ENCODE measurements at places on chromosomes 1 and 21.
A peak's percentile ranks its signal among the peaks of the same experiment; 100 is the strongest.

DNA sequence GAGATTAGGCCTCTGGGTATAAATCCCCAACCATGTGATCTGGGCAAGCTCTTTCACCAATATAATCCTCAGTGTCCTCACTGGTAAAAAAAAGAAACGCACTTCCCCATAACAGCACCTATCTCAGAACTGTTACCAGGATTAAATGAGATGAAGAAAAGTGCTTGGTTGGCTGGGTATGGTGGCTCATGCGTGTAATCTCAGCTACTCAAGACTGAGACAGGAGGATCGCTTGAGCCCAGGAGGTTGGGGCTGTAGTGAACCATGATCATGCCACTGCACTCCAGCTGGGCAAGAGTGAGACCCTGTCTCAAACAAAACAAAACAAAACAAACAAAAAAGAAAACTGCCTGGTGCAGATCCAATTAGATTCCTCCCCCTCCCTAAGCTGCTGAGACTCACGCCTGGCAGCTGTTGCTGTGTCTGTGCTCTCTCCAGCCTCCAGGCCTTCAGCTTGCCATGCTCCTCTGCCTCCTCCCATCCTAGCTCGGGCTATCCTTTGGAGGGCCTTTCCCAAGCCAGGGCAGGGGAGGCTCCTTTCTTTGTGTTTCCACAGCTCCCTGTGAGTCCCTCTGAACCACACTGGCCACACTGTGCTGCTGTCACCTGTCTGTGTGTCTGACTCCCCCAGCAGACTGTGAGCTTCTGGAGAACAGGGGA lies 19.0 kb downstream of the CYB5RL start:
- DNase-seq: no peak

- DNase-seq: no peak
These were observed 214.1 kb downstream of the NUF2 start for GRCh38 chr1:163535807-163536206.

GRCh38 chr1:208209286-208209685 lies 34.9 kb downstream of the PLXNA2 start:
- no peak for DNase-seq

DNA sequence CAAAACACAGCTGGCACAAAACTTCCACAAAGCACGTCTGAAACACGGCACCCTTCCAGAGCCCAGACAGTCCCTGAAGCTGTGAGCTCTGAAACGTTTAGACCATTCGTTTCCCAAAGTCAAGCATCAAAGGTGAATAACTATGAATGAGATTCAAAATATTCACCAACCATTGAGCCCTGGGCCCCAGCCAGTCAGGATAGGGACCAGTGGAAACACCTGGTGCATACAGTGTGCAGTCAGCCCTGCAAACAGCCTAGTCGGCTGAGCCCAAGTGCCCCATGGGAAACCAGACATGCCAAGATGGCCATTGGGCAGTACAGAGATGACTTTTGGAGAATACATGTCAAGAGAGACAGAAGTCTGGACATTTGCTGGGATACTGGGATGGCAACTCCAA lies 90.4 kb upstream of the EDN2 start:
- DNase-seq: no peak

DNA sequence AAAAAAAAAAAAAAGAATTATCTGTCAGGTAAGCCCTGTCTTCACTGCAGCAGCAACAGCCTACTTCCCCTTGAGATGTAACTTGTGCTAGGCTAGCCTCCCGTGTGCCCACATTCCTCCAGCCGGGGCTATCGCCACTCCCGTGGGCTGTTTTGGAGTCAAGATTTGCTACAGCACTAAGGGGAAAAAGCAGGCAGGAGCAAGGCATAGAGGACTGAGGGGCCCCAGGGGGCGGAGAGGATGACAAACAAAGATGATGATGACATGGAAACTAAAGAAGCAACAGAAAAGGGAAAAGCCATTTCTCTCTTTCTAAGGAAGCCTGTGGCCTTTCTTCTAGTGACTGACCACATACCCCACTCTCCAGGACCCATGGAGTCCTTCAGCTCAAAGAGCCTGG lies 1.9 kb downstream of the TNFAIP8L2 start:
- no peak for DNase-seq

- no peak for DNase-seq
These were observed 5.1 kb downstream of the TMEM51 start for GRCh38 chr1:15158506-15159165.

- no peak for DNase-seq
These were observed 26.7 kb downstream of the STPG1 start for GRCh38 chr1:24386931-24387330.

- DNase-seq: no peak
These were observed 10.6 kb downstream of the HLX start for GRCh38 chr1:220889848-220890287.

GRCh38 chr1:115595279-115596079 lies 46.3 kb upstream of the VANGL1 start:
- DNase-seq: peak; percentile 22

DNA sequence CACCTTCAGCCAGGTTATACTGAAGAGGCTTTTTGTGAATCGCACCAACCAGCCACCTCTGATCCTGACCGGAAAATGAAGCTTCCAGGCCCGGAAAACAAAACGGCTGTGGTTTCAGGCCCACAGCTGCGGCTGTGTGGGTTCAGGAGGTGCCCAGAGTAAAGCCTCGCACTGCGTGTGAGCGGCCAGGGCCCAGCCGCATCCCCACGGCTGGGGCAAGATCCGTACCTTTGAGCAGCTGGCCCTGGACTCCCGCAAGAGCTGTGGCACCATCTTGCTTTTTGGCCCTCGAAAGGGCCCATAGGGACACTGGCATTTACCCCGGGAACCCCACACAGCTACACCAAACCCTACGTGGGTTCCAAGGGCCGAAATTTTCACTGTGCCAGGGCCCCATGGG lies 63.0 kb downstream of the GLUL start:
- DNase-seq: no peak

DNA sequence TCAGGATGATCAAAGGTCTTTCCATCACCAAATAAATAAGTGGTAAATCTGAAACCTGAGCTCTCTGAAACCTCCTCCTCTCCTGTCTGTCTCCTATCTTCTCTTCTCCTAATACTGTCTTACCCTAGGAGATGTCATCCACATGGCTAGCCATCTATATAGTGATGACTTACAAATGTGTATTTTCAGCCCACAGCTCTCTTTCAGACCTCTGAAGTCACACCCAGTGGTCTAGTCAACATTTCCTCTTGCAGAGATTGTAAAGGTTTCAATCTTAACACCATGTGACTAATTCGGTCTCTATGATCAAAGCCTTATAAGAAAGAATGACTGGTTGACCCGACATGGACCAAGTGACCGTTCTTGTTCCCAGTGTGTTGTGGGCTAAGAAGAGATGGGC lies 63.1 kb upstream of the DPT start:
- DNase-seq: no peak

GRCh38 chr1:195897076-195897475 lies 711.2 kb downstream of the KCNT2 start:
- no peak for DNase-seq

Data from effector memory CD4-positive, alpha-beta T cell (primary cell).